Inflammatory macrophage treated with lipopolysaccharide for 4 hours (primary cell): ENCODE measurements at places on chromosomes 3 and 15.

DNA sequence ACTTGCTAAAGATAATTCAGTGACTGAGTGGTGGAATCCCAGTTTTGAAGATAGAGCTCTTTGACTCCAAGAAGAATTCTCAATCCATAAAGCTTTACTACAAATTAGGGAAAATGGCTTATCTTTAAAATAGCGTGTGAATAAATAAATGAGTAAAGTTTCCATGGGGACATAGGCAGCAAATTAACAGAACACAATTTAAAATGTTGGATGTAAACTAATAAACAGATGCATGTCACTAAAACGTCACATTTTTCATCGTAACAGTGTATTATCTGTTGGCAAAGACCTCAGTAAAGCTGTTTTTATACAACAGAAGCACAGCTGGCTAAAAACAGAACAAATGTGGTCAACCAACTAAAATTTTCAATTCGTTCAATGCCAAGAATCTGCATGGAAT lies 913.9 kb upstream of the CFAP20DC start:
- DNase-seq, result no peak

DNA sequence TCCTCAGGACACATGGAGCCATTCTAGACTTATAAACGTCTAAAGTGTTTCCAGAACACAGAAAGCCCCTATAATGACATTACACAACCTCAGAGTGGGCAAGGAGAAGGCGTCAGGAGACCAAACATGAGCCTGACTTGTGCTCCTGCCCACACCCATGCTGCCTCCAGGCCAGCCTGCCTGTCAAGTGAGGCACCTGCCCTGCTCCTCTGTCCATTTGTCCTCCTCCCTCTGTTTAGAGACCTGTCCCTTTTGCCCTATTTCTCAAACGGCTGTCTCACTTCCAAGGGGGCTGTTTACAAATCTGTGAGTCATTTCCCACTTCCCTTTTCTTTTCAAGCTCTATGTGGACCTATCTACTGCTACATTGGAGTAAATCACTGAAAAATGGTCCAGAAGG lies 21.0 kb downstream of the ZDHHC3 start:
- DNase-seq, result peak; percentile 88

DNA sequence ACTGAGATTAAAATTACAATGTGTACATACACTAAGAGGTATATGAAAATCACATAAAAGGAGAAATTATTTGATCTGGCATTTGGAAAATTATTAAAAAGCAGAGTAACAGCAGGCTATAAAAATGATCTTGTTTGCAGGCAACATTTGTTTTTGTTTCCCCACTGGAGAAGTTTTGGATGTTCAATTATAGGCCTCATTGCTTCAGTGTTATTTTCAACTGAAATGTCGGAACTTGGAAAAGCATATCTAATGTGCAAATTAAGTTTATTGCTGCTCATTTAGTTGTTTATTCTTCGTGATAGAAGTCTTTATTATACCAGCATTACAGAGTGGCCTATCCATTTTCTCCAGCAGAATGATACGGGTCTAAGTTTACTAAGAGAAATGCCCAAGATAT lies 263.3 kb downstream of the CNTN6 start:
- no peak for DNase-seq

- DNase-seq, result peak; percentile 25
These were observed 12.8 kb downstream of the ARMC8 start for GRCh38 chr3:138199851-138200250.

DNA sequence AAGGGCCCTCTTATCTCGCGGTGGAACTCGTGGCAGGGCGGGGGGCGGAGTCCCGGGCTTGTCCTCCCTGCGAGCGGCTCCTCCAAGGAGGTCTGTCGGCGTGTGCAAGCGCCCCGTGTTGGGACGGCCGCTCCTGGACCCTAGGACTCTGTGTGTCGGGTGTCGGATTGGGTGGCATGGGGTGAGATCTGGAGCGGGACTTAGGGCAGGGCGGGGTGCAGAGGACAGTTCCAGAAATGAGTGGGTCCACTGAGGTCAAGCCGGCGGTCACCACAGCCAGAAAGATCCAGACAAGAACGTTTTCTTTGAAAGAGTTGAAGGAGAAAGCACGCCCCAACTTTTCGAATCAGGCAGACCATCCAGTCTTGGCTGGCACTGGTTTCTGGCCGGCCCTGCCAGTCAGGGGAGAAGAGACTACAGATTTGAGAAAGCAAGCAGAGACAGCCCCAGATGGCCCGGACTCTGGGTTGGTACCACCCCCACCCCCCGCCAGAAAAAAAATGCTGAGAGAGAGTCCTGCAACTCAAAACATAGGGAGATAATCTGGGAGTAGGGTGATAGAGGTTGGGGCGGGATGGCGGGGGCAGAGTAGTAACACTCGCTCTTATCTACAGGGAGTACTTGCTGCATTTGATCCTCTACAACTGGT lies 784 bp upstream of the CISH start:
- DNase-seq, result no peak

GRCh38 chr3:115626721-115627120 lies 3.4 kb downstream of the GAP43 start:
- DNase-seq, result no peak

- DNase-seq, result peak; percentile 86
These were observed 25.5 kb upstream of the SNRPA1 start for GRCh38 chr15:101320501-101321052.

DNA sequence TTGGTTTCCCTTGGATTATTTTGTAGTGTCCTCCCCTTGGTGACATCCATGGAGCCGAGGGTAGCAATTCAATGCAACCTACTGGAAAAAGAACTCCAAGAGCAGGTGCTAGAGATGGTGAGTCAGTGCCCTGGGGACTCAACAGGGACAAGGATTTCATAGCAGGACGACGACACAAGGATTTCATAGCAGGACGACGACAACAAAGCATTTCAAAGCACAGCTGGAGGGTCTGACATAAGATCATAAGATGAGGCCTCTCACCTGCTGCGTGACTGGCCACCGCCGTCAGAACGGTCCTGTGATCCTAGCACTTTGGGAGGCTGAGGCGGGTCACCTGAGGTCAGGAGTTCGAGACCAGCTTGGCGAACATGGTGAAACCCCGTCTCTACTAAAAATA lies 22.5 kb downstream of the NRROS start:
- DNase-seq, result no peak

DNA sequence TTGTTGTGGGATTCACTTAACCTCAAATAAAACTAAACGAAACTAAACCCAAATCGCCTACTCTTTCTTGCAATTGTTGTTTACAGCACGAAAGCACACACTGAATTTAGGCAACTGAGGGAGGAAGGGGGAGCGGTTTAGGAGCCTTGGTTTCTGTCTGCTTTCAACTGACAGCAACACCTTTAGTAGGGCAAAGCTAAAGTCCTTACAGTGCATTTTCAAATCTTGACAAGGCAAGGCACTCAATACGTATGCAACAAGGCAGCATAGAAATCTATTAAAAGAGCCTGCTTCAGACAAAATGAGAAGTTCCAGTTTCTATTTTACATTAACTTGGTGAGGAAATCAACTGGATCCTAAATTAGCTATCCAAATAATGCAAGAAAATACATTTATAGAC lies 174.6 kb downstream of the CHST2 start:
- DNase-seq, result peak; percentile 77

DNA sequence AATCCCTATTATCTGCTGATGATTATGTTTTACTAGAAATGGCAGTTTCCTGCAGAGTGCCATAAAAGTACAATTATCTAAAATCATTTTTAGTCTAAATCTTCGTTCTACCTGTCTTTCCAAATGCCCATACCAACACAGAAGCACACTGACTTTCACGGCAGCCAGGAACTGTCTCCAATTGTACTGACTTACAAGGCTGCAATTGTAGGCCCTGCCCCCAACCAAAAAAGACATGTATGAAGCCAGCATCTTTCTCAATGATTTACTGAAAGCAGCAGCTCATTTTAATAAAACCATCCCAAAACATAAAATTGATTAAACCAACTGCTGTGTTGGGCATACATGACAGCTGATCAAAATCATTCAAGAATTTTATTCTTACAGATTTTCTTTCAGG lies 119.0 kb downstream of the TBC1D5 start:
- no peak for DNase-seq

DNA sequence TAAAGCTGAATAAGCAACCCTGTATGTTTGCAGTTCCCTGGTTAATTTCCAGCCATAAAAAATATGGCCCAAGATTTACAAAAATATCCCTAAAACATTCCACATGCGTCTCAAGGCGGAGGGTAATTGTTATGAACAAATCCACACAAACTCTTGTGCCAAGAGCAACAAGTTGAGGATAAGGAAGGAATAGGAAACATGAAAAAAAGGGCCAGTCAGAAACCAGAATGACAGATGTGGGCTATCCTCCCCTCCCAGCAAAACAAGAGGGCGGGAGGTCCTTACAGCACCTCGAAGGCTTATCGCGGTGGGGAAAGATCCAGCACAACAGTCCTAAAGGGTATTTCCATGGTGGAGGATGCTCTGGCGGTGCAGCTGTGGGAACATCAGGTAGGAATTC lies 155.6 kb upstream of the HES1 start:
- no peak for DNase-seq

GRCh38 chr3:105996781-105997180 lies 128.0 kb upstream of the CBLB start:
- no peak for DNase-seq

GRCh38 chr15:69848551-69849231 lies 249.0 kb downstream of the TLE3 start:
- DNase-seq, result no peak
